Mucosa of descending colon (tissue), 3 donors: ENCODE measurements at places on chromosomes 3 and 15. TPM values are rescaled to one million over a fixed set of nuclear protein-coding genes. Genes with fewer than 3 reads are reported as not detected.
A peak's percentile ranks its signal among the peaks of the same experiment; 100 is the strongest.

The LDHAL6B gene
- not detected for total RNA-seq

The NLGN1 gene
- 0.43 TPM for total RNA-seq

The TMEM212 gene
- not detected for total RNA-seq

The SERINC4 gene
- 0.16 TPM for total RNA-seq

The SMARCC1 gene
- 117 TPM for total RNA-seq

The CIDEC gene
- 10.4 TPM for total RNA-seq

The KCNH8 gene
- 1.1 TPM for total RNA-seq

- DNase-seq: no peak
Observed at GRCh38 chr3:61914276-61914675, 352.9 kb downstream of the PTPRG start.

DNA sequence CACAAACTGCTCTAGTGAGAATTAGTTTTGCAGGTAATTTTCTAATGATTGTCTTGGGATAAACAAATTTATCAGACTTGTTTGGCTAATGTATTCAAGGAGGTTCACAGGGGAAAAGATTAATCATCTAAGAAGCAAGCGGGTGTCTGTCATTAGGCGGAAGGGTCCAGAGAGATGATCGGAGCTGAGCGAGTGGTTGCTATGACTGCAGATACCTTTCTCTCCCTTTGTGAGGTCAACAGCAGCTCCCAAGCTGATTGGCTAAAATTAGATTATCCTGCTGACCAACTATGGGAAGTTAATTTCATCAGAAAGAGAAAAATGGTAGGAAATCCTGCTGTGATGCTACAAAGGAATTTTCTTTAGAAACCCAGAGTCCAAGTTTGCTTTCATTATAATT, 276.0 kb downstream of the SOX2 start:
- DNase-seq: no peak

DNA sequence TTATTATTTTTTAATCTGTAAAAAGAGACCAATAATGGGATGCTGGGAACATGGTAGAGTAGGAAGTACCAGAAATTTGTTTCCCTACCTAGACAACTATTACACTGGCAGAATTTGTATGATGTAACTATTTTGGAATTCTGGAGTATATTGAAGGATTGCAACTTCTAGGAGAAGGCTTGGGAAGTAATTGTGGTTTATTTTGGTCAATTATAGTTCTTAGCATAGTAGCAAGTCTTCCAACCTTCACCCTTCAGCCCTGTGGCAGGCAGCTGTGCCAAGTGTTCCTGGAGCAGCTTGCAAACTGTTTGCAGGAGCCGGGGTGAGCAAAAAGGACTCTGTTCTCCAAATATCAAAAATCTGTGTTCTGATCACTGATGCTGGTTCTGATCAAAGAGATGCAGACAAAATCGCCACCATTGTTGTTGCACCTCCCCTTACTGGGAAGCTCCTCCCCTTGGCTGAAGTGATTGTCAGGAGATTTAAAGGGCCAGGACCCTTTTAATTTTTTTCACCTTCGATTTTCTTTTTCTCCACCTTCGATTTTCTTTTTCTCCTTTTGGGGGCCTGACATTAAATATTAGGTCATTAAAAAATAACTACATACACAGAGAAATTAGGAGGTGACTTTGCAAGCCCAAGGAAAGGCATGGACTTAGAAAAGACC, 363.3 kb downstream of the SLC9A9 start:
- no peak for DNase-seq

DNA sequence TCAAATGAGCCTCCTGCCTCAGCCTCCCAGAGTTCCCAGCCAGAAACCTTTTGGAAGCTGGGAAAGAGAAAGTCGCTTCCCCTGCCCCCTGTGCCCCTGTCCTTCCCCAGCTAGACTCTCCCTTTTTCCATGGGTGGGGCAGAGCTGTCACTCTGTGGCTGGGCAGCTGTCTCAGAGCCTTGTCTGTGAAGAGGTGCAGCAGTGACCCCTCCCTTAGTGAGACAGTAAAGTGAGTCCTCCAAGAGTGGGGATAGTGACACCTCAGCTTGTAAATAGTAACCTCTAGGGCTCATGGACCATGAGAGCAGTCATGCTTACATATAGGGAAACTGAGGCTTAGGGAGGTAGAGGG, 76.3 kb downstream of the SMAD6 start:
- DNase-seq: no peak

GRCh38 chr3:9862391-9863057, 17.5 kb downstream of the CIDEC start:
- peak; percentile 72 for DNase-seq

- peak; percentile 68 for DNase-seq
Observed at GRCh38 chr3:169662843-169663160, 710 bp downstream of the MECOM start.

GRCh38 chr15:68232937-68233336, 3.4 kb upstream of the CLN6 start:
- no peak for DNase-seq

GRCh38 chr15:51801391-51801835, 28.0 kb upstream of the TMOD3 start:
- DNase-seq: peak; percentile 27
